Activated effector memory CD4-positive, alpha-beta T cell treated with anti-CD3 and anti-CD28 coated beads, Interleukin-2, amount 50 U/mL, for 16 hours (primary cell): ENCODE measurements at places on chromosomes 11 and 22.
A peak's percentile ranks its signal among the peaks of the same experiment; 100 is the strongest.

GRCh38 chr11:127451861-127452260, 451.3 kb upstream of the KIRREL3 start:
- DNase-seq: no peak

GRCh38 chr11:88295028-88295427, 42.5 kb downstream of the CTSC start:
- no peak for DNase-seq

DNA sequence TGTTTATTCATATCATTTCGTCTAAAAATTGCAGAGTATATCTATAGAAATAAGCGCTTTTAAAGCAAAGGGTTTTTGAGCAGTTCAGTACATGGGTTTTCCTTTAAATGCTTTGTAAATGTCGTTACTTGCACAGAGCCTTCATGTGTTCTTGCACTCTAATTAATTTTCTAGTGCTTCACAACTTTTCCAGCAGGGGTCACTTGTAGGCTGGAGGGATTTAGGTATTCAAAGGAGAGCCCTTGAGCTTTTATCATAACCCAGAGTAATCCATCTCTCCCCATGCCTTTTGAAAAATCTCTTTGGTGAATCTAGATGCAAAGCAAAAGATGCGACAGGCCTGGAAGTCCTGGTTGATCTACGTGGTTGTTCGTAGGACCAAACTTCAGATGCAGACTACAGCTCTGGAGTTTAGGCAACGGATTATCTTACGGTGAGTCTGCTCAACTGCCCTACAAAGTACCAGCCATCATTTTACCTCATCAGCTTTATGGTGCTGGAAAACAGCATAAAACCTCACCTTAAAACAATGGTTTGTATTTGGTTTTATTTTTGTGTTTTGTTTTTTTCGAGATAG, 60.4 kb downstream of the SFI1 start:
- no peak for DNase-seq

DNA sequence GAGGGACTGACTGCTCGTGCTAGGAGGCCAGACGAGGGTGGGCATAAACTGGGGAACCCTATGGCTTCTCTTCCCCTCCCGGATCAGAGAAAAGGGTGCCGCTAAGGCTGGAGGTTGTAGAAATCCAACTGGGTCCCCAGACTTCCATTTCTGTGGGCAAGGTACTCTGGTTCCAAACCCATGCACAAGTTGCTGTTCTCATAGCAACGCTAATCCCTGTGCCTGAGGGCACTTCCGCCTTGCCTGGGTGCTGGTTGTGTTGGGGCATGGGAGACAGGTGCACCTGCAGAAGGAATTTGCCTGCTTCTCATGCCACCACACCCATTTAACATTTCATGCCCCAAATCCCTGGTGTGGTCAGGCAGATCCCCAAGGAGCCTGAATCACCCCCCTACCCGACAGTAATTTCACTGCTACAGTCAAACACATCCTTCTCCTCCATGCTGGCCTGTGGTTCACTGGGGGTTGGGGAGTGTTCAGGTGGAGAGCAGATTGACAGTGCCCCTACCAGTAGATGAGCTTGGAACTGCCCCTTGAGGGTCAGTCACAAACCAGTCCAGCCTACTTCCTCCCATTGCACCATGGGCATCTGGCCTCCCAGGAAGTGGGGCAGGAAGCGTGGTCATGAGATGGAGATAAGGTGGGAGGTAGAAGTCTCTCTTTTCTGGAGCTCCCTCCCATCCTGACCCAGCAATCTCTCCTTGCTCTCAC, 1.2 kb downstream of the C2CD2L start:
- DNase-seq: peak; percentile 76

DNA sequence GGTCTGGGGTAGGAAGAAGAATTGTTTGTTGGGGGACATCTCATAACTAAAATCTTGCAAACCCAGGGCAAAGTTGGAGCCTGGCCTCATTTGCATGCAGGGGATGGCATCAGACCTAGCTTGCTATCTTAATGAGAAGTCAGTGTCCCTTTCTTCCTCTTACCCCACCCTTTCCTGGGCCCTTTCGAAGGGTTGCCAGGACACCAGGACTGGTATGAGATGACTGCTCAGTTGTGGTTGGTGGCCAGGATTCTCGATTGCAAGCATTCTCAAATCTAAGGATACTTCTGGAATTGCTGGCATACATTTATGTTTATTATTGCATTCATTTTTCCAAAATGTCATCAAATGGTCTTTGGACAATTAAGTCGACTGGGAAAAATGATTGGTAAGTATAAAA, 131.0 kb downstream of the SLC1A2 start:
- no peak for DNase-seq

GRCh38 chr11:122103726-122104125, 12.3 kb downstream of the BLID start:
- no peak for DNase-seq

- no peak for DNase-seq
Observed at GRCh38 chr11:68200639-68201038, 12.5 kb downstream of the KMT5B start.

DNA sequence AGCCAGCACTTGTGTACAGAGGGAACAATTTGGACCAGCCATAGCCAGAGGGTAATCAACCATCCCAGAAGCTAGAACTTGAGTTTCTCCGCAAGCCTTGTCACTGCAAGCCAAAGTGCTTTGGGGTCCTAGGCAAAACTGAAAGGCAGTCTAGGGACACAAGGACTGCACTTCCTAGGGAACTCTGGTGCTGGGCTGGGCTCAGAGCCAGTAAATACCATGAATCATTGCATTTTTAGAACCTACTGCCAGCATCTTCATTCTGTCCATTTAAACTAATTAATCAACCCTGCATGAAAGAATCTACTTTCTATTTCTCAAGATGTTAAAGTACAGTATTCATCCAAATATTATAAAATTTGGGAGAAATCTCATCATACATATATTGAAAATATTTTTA, 20.0 kb downstream of the PATE3 start:
- DNase-seq: no peak

DNA sequence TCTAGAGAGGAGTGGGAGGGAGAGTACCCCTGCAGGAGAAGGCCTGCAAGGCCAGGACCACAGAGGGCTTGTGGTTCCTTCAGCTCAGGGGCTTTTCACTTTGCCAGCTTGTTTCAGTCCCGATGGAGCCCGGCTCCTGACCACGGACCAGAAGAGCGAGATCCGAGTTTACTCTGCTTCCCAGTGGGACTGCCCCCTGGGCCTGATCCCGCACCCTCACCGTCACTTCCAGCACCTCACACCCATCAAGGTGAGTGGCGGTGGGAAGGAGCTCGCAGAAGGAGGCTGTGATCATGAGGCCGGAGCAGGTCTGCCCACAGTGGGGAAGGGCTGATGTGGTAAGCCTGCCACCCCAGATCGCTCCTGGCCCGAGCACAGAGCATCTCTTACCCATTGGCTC, 13.5 kb downstream of the ACP2 start:
- DNase-seq: no peak
